BJ (cell line): ENCODE measurements at places on chromosomes 12 and 14.

DNA sequence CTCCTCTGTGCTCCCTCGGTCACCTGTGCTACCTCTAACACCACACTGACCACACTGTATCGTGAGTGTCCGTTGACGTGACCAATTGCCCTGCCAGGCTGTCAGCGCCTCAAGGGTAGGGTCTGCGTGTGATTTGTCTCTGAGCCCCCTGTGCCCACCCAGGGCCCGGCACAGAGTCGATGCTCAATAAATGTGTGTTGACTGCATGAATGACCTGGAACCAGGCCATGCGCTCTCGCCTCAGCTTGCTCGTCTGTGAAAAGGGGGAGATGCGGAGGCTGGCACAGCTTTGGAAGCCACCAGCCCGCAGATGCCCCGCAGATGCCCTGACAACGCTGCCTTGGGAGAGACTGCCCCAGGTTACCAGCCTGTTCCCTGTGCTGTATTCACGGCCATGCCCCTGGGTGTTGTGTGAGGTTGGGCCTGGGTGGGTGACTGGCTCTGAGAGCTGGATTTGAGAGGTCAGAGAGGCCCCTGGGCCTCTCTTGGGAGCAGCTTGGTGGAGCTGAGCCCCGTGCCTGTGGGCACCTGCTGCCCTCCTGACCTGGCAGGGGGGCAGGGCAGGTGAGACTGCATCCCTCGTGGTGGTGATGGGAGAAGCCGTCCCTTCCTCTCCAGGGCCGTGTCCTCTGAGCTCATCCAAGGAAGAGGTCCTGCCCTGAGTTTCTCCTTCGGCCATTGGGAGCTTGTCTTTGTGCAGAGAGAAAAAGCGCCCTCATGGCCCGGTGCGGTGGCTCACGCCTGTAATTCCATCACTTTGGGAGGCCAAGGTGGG lies 43.2 kb downstream of the CYP46A1 start:
- no peak for DNase-seq

GRCh38 chr12:101781834-101782233 lies 42.6 kb upstream of the SYCP3 start:
- DNase-seq = no peak

GRCh38 chr12:8860165-8860961 lies 37.9 kb downstream of the A2ML1 start:
- DNase-seq = no peak

DNA sequence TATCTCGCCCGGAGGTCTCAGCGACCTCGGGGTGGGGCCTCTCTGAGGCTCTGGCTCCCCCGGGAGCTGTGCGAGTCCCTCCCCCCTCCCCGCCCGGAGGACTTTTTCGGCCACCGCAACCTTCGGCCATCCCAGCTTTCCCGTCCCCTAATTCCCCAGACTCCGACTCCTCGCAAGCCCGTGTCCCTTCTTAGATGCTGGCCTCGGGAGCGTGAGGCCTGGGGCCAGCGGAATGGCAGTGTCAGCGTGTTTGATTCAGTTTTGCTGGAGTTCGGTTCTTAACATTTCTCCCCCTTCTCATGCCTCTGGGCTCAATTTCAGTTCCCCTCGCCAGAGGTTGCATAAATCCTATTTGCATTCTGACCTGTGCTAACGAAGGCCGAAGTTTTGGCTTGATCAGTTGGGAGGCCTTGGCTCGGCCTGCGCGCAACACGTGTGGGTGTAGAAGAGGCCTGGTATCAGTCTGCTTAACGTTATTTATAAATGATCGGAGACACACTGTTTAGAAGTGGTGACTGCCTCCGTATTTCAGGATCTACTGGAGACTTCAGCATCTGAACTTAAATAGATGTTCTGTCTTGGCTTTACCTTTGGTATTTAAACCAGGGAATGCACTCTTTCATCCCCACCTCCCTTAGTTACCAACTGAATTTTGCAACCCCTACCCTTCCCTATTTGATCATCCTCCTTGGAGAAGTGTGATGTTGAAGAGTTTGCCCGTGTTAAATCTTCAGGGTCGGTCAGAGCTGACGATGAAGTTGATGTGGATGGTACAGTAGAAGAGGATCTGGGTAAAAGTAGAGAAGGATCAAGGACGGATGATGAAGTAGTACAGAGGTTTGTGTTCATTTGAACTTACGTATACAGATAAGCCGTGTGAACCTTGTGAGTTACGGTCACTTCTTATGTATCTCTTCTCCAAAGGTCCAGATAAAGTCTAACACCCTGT lies 851 bp downstream of the HSP90B1 start:
- no peak for DNase-seq

GRCh38 chr12:52699960-52700359 lies 3.4 kb downstream of the KRT77 start:
- no peak for DNase-seq

DNA sequence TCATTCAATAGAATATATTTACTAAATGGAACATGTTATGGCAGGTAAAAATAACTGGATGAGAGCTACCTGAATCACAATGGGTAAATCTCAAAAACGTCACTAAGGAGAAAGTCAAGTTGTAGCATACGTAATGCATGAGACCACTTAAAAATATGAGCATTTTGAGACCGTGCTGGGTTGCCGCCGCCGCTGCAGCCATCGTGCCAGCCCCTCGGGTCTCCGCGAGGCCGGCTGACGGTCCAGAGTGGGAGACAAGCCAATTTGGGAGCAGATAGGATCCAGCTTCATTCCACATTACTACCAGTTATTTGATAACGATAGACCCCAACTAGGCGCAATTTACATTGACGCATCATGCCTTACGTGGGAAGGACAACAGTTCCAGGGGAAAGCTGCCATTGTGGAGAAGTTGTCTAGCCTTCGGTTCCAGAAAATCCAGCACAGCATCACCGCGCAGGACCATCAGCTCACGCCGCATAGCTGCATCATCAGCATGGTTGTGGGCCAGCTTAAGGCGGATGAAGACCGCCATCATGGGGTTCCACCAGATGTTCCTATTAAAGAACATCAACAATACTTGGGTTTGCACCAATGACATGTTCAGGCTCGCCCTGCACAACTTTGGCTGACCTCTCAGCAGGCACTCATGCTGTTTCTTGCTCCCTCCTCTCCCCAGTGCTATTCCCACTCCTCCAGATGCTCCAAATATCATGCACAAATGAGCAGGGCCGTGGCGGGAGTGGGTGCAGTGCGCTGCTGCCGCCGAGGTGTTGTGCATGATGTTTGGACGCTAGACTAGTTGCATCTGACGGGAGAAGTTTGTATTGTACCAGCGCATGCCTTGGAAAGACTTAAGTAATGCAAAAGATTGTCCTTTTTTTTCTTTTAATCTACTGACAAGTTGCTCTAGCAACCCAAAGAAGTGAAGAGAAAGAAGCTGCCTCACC lies 6.3 kb upstream of the BRMS1L start:
- no peak for DNase-seq

GRCh38 chr14:36524220-36524837 lies 4.3 kb upstream of the NKX2-1 start:
- DNase-seq = no peak

- no peak for DNase-seq
These were observed 2.4 kb downstream of the ADCY4 start for GRCh38 chr14:24332268-24332993.

- no peak for DNase-seq
These were observed 16.0 kb upstream of the EVL start for GRCh38 chr14:100049220-100049619.

GRCh38 chr12:26044592-26044991 lies 80.2 kb downstream of the BHLHE41 start:
- DNase-seq = no peak
